ENCODE measurements at places on chromosomes 16 and 17.

DNA sequence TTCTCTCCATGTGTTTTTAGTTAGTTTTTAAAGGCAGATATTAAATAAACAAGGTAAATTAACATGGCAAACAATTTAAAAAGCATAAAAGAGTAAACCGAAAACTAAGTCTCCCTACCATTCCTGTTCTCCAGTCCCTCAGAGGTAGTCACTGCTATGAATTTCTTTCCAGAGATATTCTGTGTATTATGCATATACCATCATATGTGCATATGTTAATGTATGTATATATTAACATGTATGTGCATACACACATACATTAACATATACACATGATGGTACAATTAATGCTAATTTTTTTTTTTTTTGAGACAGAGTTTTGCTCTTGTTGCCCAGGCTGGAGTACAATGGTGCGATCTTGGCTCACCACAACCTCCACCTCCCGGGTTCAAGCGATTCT is 32.5 kb downstream of the TANGO6 start:
- DNase-seq, result no peak
- H3K4me1 ChIP-seq, result no peaks in the 10 kb centered on the region
- no peak overlapping the region for H3K27ac ChIP-seq
- no peaks in the 10 kb centered on the region for H3K27me3 ChIP-seq

DNA sequence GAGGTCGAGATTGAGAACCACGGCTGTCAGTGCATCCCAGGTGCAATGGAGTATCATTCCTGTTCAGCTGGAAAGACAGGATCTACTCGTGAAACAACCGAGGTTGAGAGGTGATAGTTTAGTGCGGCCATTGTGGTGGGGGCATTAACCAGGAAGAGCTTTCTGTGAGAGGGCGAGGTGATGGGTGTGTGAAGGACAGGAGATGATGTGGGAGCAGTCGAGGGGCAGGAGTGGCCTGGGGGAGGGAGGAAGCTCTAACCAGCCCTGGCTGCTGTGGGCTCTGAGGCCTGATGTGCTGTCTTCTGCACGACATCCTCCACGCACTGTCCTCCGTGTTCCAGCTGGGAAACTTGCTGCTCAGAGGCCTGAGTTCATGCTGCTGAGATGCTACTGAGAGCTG is 22.0 kb downstream of the GOSR2 start:
- no peak overlapping the region for H3K27ac ChIP-seq
- H3K4me3 ChIP-seq, result no peak overlapping the region
- no peaks in the 10 kb centered on the region for H3K36me3 ChIP-seq
- no peaks in the 10 kb centered on the region for H3K27me3 ChIP-seq
- H3K4me1 ChIP-seq, result peaks cover 8% of the 10 kb centered on the region

- H3K4me1 ChIP-seq, result peaks cover 32% of the 10 kb centered on the region
- peak overlapping the region; percentile 68 for H3K27ac ChIP-seq
- H3K36me3 ChIP-seq, result no peaks in the 10 kb centered on the region
- H3K4me3 ChIP-seq, result no peak overlapping the region
Observed at GRCh38 chr16:13999895-14000425, 71.2 kb upstream of the MRTFB start.

GRCh38 chr16:18039931-18040330 is 296.6 kb downstream of the NPIPA8 start:
- DNase-seq, result peak; percentile 40
- no peak overlapping the region for H3K4me3 ChIP-seq
- H3K27ac ChIP-seq, result no peak overlapping the region
- no peaks in the 10 kb centered on the region for H3K27me3 ChIP-seq
- H3K36me3 ChIP-seq, result no peaks in the 10 kb centered on the region

- H3K4me1 ChIP-seq, result peaks cover 5% of the 10 kb centered on the region
- DNase-seq, result peak; percentile 67
- no peaks in the 10 kb centered on the region for H3K36me3 ChIP-seq
- peak overlapping the region; percentile 64 for H3K4me3 ChIP-seq
- peak overlapping the region; percentile 87 for H3K27ac ChIP-seq
Observed at GRCh38 chr17:48100591-48101011, 677 bp downstream of the CBX1 start.

DNA sequence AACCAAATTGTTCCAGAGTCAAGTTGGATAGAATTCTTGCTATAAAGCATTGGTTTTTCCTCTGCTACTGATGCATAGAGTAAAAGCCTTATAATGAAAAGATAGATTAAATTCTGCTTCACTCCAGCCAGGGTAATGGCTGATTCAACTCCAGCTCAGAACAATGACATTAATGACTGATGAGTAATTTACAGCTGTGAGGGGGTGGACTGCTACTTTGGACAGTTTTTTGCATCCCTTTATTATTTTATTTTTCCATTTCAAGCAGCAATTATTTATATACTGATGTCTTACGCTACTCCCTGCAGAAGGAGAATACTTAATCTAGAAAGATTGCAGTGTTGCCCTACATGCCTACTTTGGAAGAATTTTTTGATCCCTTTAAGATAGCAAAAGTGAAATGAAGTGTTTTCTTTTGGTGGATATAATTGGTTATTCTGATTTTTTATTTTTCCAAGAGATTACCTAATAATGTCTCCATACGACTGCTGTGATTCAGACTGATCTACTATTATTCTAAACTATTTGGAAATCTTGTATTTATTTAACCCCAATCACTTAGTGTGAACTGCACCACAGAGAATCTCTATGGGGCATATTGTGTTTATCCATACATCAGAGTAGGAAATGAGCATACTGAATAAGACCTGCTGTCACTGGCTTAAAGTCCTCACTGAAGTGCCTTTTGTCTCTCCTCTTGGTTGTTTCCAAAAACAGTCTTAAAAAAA is 149.5 kb downstream of the TRIM37 start:
- no peaks in the 10 kb centered on the region for H3K27me3 ChIP-seq
- peak; percentile 36 for DNase-seq
- no peaks in the 10 kb centered on the region for H3K36me3 ChIP-seq
- H3K4me1 ChIP-seq, result no peaks in the 10 kb centered on the region
- no peak overlapping the region for H3K4me3 ChIP-seq

Measured in cardiac muscle cell (in vitro differentiated cells and primary cell).